ENCODE measurements at places on chromosomes 7 and 10.

- no peak for DNase-seq
These were observed 5.1 kb downstream of the SHH start for GRCh38 chr7:155807065-155807671.

- DNase-seq: no peak
These were observed 80.0 kb downstream of the SLC25A13 start for GRCh38 chr7:96241855-96242254.

DNA sequence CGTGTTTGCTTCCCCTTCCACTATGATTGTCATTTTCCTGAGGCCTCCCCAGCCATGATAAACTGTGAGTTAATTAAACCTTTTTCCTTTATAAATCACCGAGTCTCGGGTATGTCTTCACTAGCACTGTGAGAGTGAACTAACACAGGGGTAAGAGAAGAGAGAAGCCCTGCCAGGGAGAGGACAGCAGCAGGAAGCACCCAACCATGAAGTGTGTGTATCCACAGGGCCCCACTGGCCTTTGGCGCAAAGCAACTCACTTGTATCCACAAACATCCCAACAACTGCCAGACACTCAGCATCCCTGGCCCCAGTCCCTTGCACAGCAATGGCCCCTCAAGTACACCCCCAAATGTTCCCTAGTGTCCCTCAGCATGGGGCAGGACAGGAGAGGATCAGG is 115.1 kb downstream of the MAD1L1 start:
- DNase-seq: no peak

DNA sequence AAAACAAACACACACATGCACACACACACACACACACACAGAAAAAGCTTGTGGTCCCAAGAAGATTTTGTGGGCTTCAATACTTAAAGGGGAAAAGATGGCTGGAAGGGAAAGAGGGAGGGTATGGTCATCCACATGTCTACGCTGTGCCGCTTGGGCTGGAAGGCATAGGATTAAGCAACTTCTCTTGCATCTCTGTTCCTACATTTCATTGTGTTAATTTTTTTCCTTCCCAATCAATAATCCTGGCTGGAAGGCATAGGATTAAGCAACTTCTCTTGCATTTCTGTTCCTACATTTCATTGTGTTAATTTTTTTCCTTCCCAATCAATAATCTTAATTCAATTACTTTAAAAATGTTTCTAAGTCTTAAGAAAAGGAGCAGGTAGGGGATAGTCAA is 30.6 kb downstream of the C10orf120 start:
- DNase-seq: no peak

- DNase-seq: no peak
These were observed 330.7 kb downstream of the BMPER start for GRCh38 chr7:34236057-34236456.

- no peak for DNase-seq
These were observed 150.9 kb upstream of the KLF6 start for GRCh38 chr10:3935933-3936359.

DNA sequence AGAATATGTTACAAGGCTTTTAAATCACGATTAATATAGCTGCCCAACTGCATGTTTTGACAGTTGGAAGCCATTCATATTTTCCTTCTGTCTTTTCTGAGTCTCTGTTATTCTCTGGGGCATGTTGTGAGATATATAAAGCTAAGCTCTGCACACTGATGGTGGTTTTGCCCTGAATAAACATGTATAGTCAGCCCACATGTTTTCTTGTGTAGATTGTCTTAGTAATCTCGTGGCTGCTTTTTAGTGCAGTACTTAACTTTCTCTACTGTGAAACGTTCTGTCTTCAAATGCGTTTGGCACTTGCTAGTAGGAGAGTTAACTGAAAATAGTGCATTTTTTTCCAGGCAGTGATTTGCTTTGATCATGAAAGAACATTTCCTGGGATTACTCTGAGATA is 268.5 kb downstream of the DNAJB9 start:
- no peak for DNase-seq

DNA sequence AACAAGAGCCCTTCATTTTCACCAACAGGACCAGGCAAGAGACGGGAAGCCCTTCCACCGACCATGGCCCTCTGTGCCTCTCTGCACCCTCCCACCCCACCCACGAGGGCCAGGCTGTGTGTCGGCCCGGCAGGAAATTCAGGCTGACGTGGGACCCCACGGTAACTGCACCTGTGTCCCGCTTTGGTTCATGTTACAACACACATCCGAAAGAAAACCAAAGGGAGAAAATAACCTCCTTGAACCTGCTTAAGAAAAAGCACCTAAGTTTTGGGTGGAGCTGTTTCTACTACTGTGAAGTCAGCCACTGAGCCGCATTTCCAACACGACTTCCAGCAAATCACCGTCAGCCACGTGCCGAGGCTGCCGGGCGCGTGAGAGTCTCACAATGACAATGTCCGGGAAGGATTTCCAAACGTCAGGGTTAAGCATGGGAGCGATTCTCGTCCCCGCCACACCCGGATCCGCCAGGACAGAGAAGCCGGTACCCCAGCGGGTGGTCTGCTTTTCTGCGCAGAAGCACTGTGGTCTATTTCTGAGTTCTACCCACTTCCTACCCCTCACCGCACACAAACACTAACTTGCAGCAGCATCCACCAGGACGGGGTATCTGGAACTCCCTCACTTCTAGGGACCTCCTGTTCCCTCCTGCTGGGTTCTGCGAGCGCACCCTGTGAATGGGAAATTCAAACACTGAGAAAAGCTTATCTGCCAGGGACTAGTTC is 36.6 kb downstream of the AMZ1 start:
- no peak for DNase-seq

DNA sequence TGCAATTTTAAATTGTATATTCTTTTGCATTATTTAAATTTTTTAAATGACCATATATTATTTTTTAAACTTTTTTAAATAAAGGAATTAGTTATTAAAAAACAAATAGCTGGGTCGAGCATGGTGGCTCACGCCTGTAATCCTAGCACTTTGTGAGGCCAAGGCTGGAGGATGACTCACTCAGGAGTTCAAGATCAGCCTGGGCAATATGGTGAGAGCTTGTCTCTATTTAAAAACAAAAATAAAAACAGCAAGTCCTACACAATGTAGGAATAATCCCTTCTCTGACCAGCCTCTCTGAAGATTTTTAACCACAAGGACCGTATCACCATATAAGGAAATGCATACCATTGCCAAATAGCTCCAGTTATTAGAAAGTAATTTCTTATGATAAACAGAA is 19.6 kb downstream of the NOC3L start:
- no peak for DNase-seq

DNA sequence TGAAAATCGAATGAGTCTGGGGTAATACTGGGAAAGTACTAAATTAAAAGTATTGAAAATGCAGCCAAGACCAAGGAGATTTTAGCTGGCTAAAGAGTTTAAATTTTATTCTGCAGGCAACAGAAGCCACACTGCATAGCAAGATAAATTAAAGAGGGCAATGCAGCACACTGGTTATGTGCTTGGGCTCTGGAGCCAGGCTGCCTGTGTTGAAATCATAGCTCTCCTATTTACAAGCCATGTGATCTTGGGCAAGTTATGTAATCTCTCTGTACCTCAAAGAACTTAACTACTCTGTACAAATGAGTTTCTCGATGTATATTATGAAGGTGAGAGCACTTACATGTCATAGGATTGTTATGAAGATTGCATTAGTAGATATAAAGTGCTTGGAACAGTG is 9.9 kb downstream of the SLC25A13 start:
- no peak for DNase-seq

DNA sequence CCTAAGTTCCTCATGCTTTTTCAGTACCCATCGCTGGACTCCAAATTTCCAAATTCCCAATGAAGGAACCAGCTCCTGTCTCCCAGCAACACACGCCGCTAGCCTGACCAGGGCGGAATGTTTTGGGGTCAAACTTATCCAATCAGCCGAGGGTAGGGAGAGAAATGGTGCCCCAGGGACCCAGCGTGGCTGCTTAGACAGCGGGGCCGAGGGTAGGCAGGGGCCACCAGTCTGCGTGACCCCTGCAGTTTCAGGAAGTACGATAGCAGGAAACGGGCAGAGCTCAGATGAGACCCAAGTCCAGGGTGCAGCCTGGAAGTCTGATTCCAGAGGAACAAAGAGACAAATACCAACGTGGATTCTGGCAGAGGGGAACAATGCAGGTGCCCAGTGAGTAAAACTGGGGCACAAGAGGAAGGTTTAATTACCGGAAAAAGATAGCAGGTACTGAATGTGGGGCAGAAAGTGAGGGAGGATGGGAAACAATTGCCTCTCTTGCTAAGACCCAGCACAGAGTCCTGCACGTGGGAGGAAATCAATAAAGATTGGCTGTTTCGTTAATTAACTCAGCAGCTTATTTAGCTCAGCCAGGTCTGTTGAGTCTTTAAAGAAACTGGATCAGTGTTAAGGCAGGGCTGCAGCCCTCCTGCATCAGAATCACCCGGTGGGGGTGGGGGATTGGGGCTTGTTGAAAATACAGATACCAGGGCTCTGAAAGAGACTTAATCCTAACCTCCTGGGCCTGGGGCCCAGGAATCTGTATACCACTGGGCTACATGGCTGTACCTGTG is 50.4 kb upstream of the NFE2L3 start:
- DNase-seq: no peak

DNA sequence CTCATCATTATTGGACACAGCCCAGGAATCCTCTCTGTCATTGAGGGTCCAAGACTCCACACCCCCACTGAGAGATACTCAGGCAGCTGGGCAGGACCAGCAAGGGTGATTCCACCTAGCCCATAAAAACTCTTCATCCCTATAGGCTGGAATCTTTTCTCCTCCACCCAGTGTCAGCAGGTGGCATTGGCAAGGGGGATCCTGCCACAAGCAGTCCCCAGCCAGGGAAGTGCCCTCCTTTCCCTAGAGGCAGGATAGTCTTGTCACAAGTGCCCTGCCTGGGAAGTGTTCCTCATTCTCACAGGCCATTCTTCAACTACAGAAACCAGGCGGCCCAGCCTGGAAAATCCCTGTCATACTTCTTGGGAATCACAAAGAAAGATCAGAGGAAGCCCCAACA is 533.6 kb downstream of the GRID1 start:
- no peak for DNase-seq

DNA sequence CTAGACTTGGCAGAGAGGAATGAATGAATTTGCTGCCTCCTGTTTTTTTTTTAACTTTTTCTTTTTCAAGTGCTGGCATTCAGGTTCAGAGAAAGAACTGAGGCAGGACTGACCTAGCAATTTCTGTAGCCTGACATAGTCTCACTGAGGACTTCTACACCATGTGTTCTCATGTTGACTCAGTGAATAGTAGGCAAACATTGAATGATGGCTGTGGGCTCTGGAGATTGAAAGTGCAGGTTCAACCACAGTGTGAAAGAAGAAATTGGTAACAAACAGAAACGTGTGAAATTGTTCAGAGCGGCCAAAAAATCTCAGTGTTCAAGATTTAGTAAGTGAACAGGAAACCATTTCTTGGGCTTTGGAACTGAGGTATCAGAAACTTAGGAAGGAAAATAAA is 322.4 kb upstream of the GHITM start:
- DNase-seq: no peak

DNA sequence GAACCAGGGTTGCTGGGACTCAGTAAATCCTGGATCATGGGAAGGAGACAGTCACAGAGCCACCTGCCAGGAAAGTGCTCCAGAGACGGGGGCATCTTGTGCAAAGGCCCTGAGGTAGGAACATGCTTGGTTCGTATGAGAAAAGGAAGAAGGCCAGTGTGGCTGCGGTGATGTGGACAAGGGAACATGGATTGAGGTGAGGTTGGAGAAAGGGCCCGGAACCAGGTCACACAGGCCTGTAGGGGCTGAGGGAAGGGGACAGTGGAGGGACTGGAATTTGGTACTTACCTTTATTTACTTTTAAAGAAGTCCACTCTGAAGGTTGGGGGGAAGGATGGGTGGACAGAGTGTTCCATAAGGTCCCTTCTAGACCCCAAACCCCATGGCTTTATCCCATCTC is 32.9 kb upstream of the CXCL12 start:
- no peak for DNase-seq

DNA sequence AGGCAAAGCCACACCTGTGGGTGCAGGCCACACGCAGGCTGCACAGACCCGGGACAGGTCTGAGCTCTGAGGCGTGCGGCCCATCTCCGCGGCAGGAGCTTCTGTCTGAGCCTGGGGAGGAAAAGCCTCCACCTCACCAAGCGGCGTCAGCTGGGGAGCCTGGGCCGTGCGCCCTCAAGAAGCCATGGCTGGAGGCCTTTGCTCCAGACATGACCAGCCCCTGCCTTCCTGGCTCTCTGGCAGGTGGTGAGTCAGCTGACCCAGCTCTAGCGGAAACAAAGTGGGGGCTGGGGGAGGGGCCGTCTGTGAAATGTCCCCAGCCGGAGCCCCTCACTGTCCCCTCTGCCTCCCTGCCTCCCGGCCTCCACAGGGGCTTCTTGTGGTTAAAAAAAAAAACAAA is 12.5 kb downstream of the GPER1 start:
- DNase-seq: no peak

DNA sequence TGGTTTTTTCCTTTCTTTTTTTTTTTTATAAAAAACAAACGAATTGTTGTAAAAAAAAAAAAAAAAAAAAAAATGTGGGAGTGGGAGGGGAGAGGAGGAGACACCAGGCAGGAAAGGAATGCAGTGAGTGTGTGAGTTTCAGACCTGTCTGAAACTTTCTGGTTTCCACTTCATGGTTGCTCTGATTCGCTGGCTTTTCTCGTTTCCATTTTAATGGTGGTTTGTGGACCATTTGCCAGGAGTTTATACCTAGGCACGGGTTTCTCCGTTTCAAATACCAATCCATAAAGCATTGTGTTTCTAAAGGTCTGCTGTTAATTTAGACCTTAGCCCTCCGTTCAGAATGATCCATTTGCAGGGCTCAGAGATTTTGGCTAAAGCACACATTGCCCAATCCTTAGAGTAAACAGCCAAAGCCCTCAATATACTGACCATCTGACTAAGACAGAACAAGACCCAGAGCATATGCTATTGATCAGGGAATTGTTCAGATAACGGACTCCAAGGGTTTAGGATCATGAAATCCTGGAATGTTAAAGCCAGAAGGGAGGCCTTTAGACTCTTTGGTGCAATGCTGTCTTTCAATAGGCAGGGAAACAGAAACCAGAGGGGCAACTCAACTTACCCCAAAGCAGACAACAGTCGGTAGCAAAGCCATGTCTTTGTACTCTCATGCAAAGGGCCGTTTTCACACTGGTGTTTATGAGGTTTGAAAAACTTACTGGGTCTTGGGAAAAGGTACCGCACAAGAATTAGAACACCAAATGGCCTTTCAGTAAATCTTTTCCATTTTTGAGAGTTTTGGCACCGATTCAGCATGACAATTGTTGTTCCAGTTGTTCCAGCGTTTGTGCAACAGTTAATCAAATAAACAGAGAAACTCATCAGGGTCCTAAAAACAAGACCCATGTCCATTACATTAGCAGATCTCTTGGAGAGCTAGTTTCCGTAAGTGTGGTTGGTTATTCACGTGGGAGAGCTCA is 94.3 kb upstream of the AGBL3 start:
- no peak for DNase-seq

DNA sequence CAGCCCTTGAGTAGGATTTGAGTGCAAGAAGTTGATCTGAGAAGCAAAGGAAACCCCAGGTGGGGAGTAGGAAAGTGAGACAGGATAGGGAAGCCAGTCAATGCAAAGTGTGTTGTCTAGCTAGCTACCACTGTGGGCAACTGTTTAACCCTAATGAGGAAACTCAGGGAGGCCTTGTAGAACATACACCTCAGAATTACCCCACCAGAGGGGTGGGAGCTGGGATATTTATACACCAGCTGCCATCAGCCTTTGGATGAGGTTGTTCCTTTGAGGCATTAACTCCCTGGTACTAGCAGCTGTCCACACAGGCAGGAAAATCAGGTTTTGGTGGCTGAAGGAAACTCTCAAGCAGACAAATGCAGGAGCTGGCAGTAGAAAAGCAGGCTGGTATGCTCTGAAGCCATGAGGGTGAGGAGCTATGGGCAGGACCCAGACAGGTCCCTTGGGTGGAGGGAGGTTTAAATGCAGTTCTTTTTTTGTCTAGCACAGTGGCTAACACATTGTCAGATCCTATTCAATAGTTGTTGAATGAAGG is 60.1 kb upstream of the ARID5B start:
- DNase-seq: no peak
